K562 (cell line): ENCODE measurements at places on chromosomes 1 and 21. TPM values are rescaled to one million over a fixed set of nuclear protein-coding genes. Genes with fewer than 3 reads are reported as not detected.

The TIE1 gene
- 0.20 and 0.31 TPM in 2 replicates for total RNA-seq

The TMOD4 gene
- total RNA-seq: 0.60 and 1.2 TPM in 2 replicates

The C1orf105 gene
- total RNA-seq: not detected in 2 replicates

The SSU72 gene
- total RNA-seq: 185 and 187 TPM in 2 replicates

The BACE2 gene
- total RNA-seq: 0.07 and 0.24 TPM in 2 replicates

The C8A gene
- 0.09 TPM in 1 of 2 replicates, not detected in the other for total RNA-seq

The COL16A1 gene
- 0.54 and 0.60 TPM in 2 replicates for total RNA-seq

The SLC1A7 gene
- not detected in 2 replicates for total RNA-seq

The SIM2 gene
- 0.11 TPM in 2 replicates for total RNA-seq

DNA sequence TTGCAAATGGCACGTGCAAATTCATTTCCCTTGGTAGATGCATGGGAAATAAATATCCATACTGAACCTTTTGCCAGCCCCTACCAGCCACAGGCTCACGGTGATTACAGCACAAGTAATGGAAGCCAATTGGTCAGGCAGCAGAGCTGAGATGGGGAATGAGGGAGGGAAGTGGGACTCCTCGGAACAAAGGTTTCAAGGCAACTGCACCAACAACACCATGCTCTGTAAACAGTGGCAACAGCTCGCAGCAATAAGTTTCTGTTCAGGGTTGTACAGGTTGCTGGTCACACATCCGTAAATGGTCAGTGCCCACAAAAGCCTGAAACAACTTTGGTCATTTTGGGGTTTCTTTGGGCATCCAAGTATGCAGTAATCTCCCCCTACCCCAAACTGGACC is 62.7 kb upstream of the LPGAT1 start:
- no peaks in the 10 kb centered on the region; the same call in 2 of the 3 replicates for H3K4me1 ChIP-seq
- no peak overlapping the region for H3K4me3 ChIP-seq
- DNase-seq: no peak
- H3K27me3 ChIP-seq: no peaks in the 10 kb centered on the region
- H3K36me3 ChIP-seq: no peaks in the 10 kb centered on the region

DNA sequence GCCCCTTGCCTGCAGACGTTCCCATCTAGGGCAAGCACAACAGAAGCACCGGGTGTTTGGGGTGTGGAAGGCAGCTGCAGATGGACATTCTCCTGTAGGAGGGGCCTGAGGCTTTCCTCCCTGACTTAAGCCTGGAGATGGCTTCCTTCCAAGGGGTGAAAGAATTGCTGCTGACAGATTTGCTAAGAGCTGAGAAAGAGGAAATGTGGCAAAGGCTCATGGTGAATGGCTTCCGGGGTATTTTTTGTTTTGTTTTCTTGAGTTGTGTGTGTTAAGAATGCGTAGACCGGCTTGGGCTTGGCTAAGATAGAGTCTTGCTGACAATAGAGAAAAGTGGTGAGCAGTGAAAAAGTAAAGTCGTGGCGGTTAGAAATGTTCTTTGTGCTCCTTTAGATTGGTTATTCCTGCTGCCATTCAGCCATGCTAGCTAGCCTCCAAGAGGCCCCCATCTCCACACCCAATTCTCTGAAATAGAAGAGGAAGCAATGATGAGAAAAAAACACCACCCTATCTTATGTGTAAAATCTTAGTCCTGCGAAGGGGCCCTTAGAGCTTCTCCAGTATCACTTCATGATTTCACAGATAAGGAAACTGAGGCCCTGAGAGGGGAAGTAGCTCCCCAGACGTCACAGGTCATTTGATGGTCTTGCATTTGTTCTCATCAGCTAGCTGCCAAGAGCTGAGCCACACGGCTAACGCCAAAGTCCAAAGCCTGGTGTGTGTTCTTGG is 36.9 kb downstream of the EIF2D start:
- H3K27me3 ChIP-seq: no peaks in the 10 kb centered on the region
- H3K36me3 ChIP-seq: peaks cover 25% of the 10 kb centered on the region; the same call in 2 of the 3 replicates
- H3K4me1 ChIP-seq: peaks cover 41% of the 10 kb centered on the region
- peak overlapping the region; percentile 80 for H3K27ac ChIP-seq

- H3K4me1 ChIP-seq: peaks cover 33% of the 10 kb centered on the region; the same call in 1 of the 2 replicates
- no peaks in the 10 kb centered on the region for H3K36me3 ChIP-seq
- H3K27ac ChIP-seq: no peak overlapping the region
- no peak for DNase-seq
- no peak overlapping the region for H3K4me3 ChIP-seq
- H3K27me3 ChIP-seq: peaks cover 43% of the 10 kb centered on the region
These were observed 3.3 kb upstream of the TTC34 start for GRCh38 chr1:2804628-2805351.

GRCh38 chr1:2493691-2494322 is 17.7 kb downstream of the PLCH2 start:
- H3K27me3 ChIP-seq: peaks cover 82% of the 10 kb centered on the region
- H3K27ac ChIP-seq: no peak overlapping the region
- peaks cover 59% of the 10 kb centered on the region for H3K4me1 ChIP-seq

GRCh38 chr1:58597996-58598395 is 20.9 kb upstream of the TACSTD2 start:
- no peak for DNase-seq
- H3K4me1 ChIP-seq: peaks cover 3% of the 10 kb centered on the region; the same call in 2 of the 3 replicates
- H3K27me3 ChIP-seq: peaks cover 5% of the 10 kb centered on the region; the same call in 2 of the 3 replicates
- H3K27ac ChIP-seq: no peak overlapping the region
- H3K4me3 ChIP-seq: no peak overlapping the region
- no peaks in the 10 kb centered on the region for H3K36me3 ChIP-seq

GRCh38 chr1:58779801-58780382 is 4.0 kb downstream of the JUN start:
- H3K27ac ChIP-seq: no peak overlapping the region
- no peak overlapping the region for H3K4me3 ChIP-seq
- DNase-seq: no peak
- no peaks in the 10 kb centered on the region for H3K27me3 ChIP-seq

DNA sequence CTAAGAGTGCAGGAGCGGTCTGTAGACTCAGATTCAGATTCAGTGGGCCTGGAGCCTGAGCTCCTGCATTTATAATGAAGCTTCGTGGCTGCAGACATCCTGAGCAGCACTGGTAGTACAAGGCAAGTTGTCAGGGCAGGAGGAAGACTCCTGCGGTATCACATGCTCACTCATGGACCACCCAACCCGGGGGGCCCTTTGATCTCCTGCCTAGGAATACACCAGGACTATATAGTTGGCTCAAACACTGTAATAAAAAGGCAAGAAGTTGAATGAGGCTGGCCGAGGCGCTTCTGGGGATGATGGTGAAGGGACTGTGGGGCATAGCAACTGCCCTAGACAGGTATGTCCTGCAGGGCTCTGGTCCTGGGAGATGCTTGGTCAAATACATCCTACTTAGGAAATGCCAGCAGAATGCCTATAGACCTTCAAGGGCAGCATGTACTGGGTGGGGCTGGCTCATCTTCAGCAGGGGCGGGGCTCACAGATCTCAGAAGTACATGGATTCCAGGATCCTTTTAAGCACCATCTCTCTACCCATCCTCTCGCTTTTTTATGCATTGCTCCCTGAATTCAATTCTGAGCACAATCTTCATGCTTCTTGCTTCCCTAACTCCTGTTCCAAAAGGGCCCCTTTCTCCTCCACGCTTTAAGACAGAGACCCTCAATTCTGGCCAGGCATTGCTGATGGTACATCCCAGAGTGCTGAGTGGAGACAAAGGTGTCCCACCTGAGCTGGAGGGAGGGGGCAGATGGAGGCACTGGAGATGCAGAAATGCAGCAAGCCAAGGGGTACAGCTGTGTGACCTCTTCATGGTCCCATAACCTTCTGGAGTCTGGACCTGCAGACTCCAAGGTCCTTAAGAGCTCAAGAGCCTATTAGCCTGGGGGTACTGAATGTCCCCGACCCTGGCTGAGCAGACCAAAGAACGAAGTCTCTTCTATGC is 2.1 kb upstream of the RAP1GAP start:
- H3K4me3 ChIP-seq: no peak overlapping the region
- H3K27me3 ChIP-seq: no peaks in the 10 kb centered on the region
- peaks cover 12% of the 10 kb centered on the region; the same call in 1 of the 3 replicates for H3K36me3 ChIP-seq

DNA sequence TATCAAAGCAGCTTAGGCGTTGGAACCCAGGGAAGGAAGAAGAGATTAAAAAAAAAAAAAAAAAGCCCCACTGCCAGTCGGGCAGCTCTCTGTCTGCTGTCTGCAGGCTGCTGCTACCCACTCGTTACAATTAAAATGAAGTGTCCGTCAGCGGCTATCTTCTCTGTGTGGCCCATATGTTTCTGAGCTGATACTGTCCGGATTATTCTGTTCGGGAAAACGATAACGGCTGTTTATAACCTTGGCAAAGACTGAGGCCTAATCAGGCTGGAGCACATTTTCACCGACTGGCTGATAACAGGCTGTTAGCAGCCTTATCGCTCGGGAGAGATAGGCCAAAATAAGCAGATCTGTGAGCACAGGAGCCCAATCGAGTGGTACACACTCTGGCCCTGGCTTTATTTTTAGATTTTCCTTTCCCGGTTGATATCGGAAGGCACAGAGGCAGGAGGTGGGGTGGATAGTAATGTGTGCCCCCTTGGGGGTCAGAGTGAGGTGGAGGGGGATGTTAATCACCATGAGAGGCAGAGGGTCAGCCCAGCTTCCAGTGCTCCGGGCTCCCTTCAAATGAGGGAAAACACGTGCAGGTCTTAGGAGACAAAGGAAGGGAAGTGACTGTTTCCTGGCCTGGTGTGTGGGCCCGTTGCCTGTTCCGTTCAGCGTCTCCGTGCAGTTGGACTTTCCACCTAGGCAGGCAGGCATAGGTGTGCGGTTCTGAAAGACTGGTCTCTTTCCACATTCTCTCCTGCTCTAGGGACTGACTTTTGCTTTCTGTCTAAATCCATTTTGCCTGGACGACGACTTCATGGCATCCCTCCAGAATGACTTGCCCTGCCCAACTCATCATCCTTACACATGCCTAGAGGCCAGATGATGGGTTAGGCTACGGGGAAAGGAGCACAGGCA is 153.4 kb downstream of the PBX1 start:
- H3K27ac ChIP-seq: peak overlapping the region; percentile 64
- H3K4me1 ChIP-seq: peaks cover 16% of the 10 kb centered on the region; the same call in 1 of the 2 replicates
- H3K27me3 ChIP-seq: no peaks in the 10 kb centered on the region
- H3K36me3 ChIP-seq: no peaks in the 10 kb centered on the region
- peak; percentile 89 for DNase-seq
- H3K4me3 ChIP-seq: no peak overlapping the region

DNA sequence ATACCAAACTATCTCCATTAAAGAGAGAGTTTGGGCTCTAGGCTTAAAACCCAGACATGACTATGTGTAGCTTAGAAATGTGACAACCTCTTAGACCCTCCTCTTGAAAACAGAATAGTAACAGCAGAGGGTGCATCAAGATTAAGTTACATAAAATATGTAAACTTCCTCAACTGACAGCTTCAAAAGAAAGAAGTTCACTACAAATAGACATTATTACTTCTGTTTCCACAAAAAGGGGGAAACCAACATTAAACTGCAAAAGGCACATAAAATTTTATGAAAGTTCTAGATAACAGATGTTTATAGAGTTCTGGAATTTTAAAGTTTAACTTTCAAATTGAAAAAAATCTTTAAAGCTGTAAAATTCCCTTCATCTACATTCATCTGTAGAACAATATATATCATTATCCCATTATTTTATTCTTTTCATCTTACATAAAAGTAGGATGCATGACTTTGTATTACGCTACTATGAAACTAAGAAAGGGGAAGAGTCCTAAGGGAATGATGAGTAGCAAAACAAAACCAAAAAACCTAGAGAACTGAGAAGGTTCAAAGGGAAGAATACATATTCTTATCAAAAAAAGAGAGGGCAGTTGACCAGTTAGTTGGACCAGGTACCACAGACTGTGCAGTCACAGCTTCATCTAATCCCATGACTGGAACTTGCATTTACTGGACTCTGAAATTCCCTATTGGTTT is 177.0 kb downstream of the SIPA1L2 start:
- no peaks in the 10 kb centered on the region for H3K27me3 ChIP-seq
- H3K4me1 ChIP-seq: no peaks in the 10 kb centered on the region
- H3K36me3 ChIP-seq: no peaks in the 10 kb centered on the region
- DNase-seq: no peak

GRCh38 chr1:162028726-162029125 is 5.1 kb upstream of the OLFML2B start:
- peaks cover 4% of the 10 kb centered on the region for H3K4me1 ChIP-seq
- no peaks in the 10 kb centered on the region for H3K36me3 ChIP-seq
- no peak overlapping the region for H3K4me3 ChIP-seq
- H3K27ac ChIP-seq: no peak overlapping the region
- no peak for DNase-seq

DNA sequence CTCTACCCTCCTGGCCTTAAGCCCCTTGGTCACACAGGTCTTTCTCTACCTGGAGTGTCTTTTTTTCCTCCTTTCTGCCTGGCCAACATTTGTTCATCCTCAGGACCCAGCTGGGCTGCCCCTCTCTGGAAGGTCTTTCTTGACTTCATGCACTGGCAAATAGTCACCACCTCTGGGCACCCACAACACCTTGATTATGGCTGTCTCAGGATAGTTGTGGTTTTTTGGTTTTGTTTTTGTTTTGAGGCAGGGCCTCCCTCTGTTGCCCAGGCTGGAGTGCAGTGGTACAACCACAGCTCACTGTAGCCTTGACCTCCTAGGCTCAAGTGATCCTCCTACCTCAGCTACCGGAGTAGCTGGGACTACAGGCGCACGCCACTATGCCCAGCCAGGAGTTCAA is 10.8 kb downstream of the RPS6KA1 start:
- peaks cover 42% of the 10 kb centered on the region for H3K36me3 ChIP-seq
- no peak for DNase-seq
- H3K27me3 ChIP-seq: no peaks in the 10 kb centered on the region
- no peak overlapping the region; the same call in 2 of the 3 replicates for H3K27ac ChIP-seq
- H3K4me3 ChIP-seq: no peak overlapping the region
- H3K4me1 ChIP-seq: peaks cover 32% of the 10 kb centered on the region

DNA sequence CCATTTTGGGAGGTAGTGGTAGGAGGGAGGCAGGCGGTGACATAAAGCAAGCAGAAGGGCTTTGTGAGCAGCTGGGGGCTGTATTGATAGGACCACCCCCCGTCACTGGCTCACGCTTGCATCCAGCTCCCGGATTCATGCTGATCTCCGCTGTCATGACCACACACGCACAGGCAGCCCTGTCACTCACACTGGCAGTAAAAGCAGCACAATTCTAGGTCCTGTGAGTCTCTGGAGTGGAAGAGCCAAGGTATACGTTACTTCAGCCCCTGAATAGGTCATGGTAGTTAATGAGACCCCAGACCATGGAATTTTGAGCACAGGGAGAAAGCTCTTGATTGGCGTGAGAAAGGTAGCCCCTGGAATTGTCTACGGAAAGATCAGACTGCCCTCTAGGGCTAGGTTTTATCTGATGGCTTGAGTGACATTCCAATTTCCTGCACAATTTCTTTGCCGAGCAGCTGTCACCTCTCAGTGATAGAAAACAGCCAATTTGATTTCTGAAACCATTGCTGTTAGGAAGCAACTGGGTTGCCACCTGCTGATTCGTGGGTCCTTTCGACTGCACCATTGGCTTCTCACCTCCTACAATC is 5.4 kb downstream of the OR2B11 start:
- no peaks in the 10 kb centered on the region for H3K36me3 ChIP-seq
- peaks cover 61% of the 10 kb centered on the region for H3K27me3 ChIP-seq
- no peak for DNase-seq
- H3K27ac ChIP-seq: no peak overlapping the region

GRCh38 chr1:209326831-209327230 is 256.7 kb upstream of the CAMK1G start:
- H3K4me1 ChIP-seq: no peaks in the 10 kb centered on the region
- DNase-seq: no peak
- H3K27ac ChIP-seq: no peak overlapping the region
- H3K36me3 ChIP-seq: no peaks in the 10 kb centered on the region
- no peaks in the 10 kb centered on the region for H3K27me3 ChIP-seq
- no peak overlapping the region for H3K4me3 ChIP-seq

GRCh38 chr1:8520483-8520966 is 202.6 kb downstream of the SLC45A1 start:
- DNase-seq: peak; percentile 31
- no peak overlapping the region for H3K4me3 ChIP-seq
- H3K27ac ChIP-seq: peak overlapping the region; percentile 68
- no peaks in the 10 kb centered on the region; the same call in 2 of the 3 replicates for H3K36me3 ChIP-seq

GRCh38 chr21:34336756-34337391 is 26.9 kb upstream of the KCNE2 start:
- H3K4me3 ChIP-seq: no peak overlapping the region
- H3K36me3 ChIP-seq: no peaks in the 10 kb centered on the region
- H3K4me1 ChIP-seq: no peaks in the 10 kb centered on the region
- no peak overlapping the region for H3K27ac ChIP-seq
- H3K27me3 ChIP-seq: peaks cover 61% of the 10 kb centered on the region
